Tibial nerve (tissue), 4 donors: ENCODE measurements at places on chromosomes 4 and X.

DNA sequence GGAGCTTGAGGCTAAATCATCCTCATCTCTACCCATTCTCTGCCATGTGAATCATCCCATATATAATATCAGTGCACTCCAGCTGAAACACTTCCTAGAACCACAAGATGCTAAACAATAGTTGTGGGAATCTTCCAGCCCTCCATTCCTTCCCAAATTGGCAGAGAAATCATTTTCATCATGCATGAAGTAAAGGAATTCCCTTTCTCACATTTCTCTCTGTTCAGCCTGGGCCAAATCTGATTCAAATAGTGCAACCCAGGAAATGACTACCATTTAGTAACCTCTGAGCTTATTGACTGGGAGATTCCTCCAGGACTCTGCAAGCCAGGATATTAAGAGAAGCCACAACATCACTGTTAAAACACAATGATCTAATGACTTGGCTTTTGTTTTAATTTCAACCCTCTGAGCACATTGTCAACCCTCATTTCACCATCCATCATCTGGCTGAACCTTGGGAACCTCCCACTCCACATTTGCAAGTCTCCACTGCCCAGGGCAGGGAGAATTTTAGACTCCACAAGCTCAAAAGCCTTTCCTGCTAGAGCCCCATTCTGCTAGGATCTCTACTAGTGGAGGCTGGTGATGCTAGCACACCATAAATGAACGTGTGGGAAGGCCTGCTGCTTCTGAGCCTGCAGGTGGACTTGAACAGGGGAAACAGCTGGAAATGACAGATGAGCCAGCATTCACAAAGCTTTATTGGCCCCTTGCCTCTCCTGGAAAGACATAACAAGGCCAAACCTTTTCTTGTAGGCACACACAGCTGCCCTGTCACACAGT lies 133.9 kb downstream of the TET2 start:
- DNase-seq, result no peak

DNA sequence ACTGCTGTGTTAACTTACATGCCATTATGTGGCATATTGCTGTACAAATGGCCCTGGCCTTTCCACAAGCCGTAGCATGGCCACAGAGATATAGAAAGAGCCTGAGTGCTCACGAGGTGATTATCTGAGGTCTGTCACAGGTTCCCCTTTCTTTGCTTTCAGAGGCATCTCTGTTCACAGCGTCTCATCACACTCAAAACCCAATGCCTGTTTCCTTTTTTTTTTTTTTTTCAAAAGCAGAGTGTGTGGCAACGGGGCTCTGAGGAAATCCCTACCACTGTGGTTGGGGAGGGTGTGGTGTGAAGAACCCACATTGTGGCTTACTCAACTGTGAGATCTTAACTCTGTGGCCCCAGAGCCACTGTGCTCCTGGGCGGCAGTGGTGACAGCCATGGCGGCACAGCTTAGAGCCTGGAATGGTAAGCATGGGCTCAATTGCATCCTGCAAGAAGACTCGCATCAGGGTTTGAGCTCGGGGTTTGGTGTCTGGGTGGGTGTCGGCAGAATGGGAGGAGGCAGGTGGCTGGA lies 30.8 kb downstream of the RTL5 start:
- DNase-seq, result no peak

DNA sequence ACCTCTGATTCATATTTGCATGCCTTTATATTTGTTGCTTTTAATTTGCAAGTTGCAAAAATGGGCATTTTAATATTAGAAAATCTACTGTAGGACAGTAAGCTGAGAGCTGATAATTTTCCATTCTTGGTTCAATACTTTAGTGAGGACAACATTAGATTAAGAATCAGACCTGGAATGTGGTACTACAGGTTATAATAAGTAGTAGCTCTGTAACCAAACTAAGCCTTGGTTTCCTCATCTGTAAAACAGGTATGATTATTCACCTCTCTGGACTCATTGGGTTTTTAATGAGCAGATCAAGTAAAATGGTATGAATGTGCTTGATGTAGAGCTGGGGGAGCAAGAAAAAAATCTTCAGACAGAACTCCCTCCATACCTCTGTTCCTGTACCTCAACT lies 31.1 kb downstream of the PRRG1 start:
- no peak for DNase-seq

GRCh38 chrX:88437563-88437962 lies 309.5 kb upstream of the CPXCR1 start:
- no peak for DNase-seq

- DNase-seq, result no peak
These were observed 79.9 kb downstream of the AMOT start for GRCh38 chrX:112760697-112761096.

DNA sequence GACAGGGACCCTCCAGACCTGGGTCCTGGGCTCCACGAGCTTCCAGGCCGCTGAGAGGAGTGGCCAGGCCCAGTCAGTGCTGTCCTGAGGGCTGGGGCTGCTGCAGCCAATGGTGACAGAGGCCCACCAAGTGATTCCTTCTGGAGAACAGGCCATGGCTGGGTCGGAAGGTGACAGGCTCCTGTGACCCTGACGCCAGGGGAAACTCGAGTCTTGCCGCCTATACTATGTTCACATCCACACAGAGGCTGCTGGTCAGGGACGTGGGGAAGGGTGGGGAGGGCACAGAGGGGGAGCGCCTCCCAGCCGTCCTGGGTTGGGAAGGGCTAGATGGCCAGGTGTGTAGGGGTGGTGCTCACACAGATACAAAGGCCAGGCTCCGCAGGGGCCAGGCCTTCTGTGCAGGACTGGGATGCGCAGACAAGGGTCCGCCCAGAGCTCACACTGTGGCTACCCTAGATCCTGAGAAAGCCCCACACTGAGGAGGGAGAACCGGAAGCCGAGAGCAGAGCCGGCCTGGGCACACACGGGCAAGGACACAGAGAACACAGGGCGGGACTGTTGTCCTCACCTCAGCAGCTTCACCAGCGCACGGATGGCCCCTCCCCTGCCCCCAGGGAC lies 81.4 kb downstream of the HTRA3 start:
- no peak for DNase-seq

GRCh38 chr4:10974371-10974770 lies 289.8 kb upstream of the CLNK start:
- DNase-seq, result no peak

DNA sequence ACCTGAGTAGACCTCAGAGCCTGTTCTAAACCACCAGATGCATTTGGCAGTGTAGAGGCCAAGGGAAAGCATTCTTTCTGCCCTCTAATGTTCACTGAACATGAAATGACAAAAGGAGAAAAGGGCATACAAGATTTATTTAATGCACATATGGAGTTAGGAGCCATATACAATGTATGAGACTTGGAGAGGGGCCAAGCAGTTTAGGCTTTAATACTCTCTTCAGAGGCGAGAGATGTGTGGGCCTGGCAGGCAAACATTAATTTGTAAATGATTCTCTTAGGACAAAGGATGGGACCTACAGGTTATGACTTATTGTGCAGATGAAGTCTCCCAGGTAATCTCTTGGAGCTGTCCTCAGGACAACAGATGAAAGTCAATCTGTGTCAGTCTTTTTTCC lies 631.9 kb downstream of the ADGRL3 start:
- no peak for DNase-seq

DNA sequence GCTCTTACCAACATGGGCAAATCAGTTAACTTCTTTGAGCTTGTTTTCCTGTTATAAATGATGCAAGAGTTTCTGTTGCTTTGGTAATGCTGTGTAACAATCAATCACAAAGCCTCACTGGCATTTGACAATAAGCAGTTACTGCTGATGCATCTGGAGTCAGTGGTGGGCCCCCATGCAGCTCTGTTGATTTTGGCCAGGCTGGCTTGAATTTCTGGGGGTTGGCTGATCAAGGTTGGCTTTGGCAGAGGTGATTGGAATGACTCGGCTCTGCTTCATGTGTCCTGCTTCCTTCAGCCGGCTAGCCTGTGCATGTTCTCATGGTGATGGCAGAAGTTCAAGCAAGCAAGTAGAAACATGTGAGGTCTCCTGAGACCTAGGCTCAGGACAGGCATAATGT lies 90.4 kb downstream of the PHEX start:
- DNase-seq, result peak; percentile 41

DNA sequence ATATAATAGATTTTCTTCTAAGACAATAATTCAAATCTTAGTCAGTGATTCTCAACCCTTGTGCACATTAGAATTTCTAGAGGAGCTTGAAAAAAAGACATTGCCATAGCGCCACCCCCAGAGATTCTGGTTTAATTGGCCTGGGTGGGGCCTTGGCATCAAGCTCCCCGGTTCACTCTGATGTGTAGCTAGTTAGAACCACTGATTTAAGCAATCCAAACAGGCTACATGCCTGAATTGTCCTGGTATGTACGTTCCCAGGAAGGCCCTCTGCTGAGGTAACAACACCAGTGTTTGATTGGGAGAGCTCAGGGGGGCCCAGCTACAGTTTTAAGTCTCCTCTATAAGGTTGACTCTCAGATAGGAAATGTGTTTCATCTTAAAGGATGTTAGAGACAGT lies 1.3 kb upstream of the ATP10D start:
- DNase-seq, result no peak
